ENCODE measurements at places on chromosomes 6 and 20.

DNA sequence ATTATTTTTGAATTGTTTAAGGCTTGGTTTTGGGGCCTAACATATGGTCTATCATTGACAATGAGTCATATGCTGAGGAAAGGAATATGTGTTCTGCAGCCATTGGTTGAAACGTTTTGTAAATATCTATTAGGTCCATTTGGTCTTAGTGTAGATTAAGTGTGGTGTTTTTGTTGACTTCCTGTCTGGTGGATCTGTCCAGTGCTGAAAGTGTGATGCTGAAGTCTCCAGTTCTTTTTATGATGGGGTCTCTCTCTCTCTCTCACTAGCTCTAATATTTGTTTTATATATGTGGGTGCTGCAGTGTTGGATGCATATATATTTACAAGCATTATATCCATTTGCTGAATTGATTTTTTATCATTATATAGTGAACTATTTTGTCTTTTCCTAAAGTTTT, 727.2 kb downstream of the KHDRBS2 start:
- DNase-seq = no peak

- no peak for DNase-seq
Measured at GRCh38 chr6:163419413-163420288, 5.1 kb downstream of the QKI start.

DNA sequence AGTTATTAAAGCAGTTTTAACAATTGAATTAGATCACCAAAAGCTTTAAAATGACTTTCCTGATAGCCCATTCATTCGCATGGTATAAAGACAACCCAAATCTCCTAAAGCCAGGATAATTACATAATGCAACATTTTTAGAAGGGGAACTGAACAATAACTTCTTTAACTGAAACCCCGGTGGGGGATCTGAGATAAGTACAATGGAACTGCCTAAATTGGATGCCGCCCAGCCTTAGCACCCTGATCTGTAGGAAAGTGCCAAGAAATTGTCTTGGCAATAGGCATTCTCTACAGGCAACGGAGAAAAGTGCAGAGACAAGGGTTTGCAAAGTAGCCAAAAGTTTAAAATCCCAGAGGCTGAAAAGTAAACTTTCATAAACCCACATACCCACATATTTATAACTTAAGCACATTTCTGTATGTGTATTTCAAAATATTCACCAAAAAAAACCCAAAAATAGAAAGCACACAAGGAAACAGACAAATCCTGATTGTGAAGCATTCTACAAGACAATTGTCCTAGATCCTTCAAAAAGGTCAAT, 98.8 kb upstream of the BEND6 start:
- DNase-seq = no peak

DNA sequence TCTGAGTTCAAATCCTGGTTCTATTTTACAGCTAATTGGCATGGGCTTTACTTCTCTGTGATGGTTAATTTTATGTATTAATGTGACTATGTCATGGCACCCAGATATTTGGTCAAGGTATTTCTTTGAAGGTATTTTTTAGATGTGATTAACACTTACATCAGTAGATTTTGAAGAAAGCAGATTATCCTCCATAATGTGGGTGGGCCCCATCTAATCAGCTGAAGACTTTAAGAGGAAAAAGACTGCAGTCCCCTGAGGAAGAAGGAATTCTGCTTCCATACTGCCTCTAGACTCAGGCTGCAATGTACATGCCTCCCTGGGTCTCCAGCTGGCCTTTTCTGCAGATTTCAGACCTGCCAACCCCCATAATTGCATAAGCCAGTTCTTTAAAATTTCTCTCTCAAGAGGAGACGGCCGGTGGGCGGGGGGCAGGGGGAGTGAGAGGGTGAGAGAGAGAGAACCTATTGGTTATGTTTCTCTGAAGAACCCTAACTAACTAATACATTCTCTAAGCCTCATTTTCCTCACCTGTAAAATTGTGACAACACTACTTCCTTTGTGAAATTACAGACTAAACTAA, 338.2 kb upstream of the PRDM1 start:
- no peak for DNase-seq

DNA sequence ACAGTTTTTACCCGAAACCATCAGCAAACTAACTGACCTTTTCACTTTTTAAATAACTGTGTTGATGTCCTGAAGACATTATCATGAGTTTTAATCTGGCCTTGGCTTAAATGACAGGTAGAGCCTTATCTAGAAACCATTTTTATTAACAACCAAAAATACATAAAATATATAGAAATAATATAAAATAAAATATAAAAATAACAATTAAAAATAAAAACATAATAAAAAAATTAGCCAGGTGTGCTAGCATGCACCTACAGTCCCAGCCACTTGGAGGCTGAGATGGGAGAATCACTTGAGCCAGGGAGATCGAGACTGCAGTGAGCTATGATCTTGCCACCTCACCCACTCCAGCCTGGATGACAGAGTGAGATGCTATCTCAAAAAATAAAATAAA, 21.6 kb downstream of the HMGN3 start:
- DNase-seq = no peak

DNA sequence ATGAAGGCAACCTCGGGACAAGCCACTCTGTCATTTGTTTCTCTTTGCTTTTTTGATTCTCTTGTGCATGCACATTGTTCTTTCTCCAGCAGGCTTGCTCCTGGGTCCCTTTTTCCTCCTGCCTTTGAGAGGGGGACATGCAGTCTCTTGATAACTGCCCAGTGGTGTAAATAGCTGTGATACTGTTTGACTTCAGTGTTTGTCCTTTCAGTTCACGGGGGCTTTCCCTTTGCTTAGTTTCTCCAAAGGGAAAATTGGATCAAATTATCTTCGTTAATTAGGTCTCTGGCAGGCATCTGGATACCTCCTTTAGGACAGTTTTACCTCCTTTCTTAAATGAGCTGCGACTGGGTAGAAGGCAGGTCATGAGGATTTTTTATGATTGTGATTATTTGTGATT, 41.5 kb downstream of the RALGAPB start:
- DNase-seq = no peak

GRCh38 chr20:51486197-51487005, 56.1 kb downstream of the NFATC2 start:
- no peak for DNase-seq

GRCh38 chr6:15578716-15579391, 84.0 kb downstream of the DTNBP1 start:
- no peak for DNase-seq

DNA sequence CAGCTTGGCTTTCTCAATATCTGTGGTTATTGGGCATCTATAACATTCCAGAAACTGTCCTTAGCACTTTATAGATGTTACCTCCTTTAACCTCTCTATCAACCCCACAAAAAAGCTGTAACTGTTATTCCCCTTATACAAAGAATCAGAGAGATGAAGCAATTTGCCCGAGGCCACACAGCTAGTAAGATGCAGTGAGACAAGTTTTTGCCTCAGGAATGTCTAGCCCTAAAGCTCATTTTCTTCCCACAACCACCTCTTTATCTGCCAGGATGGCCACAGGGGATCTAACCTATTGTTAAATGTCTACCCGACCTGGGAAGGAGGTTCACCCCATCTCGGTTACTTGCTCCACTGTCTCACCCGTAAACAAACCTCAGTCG, 31.9 kb upstream of the TCP11 start:
- DNase-seq = no peak

DNA sequence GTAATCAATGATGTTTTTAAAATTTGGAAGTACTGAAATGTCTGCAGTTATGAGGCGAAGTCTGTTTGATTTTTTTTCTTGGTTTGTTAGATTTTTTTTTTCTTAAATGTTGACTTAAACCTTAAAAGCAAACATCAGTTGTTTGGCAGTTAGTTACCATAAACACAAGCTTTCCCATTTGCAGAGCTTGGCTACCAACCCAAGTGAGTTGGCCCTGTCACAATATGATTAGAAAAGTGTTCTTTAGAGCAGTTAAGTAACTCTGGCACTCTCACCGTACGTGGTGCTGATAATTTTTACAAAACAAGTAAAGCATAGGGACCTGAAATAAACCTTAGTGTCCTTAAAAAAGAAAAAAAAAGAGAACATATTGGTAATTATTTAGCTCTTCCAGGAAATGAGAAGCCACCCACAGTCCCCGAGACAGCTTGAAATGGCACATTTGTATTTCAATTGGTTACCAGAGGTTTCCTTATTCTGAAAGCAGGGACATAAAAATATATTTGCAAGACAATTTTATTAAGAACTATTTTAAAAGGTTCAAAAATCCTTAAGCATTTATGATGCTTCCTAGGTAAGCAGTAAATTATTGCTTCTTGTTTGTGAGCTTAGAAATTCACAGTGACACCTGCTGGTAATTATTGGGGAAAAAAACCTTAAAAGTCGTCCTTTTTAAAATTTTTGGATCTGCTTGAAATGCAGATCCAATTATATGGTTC, 3.9 kb downstream of the HEY2 start:
- peak; percentile 66 for DNase-seq

- DNase-seq = no peak
Measured at GRCh38 chr20:10323729-10324128, 105.1 kb downstream of the SNAP25 start.

- DNase-seq = peak; percentile 69
Measured at GRCh38 chr6:130666786-130667185, 160.4 kb upstream of the SMLR1 start.

- no peak for DNase-seq
Measured at GRCh38 chr20:52972965-52973819, 1.0 kb downstream of the TSHZ2 start.

DNA sequence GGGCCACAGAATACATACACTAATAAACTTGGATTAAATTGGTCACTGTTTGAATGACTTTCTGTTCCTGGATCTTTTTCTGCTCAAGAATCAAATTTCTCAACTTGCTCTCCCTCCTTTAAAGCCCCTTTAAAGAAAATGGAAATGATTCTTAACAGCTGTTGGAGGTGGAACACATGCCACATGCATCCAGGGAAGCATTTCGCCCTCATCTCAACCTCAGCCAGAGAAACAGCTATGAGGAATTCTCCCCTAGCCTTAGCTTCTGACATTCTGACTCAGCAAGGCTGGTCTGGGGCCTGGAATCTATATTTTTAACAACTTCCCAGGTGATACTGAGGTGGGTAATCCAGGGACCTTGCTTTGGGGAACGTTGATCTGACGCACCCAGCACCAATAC, 263.4 kb upstream of the ECI2 start:
- DNase-seq = no peak

DNA sequence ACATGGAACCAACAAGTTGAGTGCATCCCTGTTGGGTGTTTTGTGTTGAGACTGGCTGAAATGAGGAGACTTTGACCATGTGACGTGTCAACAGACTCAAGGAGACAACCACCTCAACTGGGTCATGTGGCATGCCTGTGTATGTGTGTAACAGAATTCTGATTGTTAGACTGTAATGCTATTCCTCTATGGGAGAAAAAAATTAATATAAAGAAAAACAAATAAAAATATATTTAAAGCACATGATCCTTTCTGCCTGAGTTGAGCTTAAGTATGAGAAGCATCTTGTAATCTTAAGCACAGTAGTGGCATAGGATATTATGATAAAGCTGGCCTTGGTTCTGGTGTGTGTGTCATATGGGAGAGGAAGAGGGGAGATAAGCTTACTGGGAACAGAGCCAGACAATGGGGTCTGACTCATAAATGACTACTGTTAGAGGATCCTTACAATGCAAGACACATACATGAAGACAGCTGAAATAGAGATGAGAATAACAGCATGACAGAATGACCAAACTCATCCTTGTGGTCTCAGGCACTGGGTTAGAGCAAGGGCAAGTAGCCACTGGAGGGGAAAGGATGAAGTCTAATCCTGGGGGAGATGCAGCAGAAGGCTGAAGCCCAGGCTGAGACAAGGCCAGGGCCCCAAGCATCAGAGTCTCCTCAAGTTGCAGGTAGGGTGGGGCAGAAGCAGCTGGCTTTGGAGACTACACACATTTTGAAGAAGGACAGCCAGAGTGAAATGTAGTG, 9.2 kb downstream of the TP53INP2 start:
- DNase-seq = peak; percentile 77

- no peak for DNase-seq
Measured at GRCh38 chr6:158087224-158087867, 80.7 kb downstream of the SERAC1 start.
